K562 (cell line): ENCODE measurements at places on chromosomes 7 and 10.
A peak's percentile ranks its signal among the peaks of the same experiment; 100 is the strongest.

- no peak for DNase-seq
Observed at GRCh38 chr7:5689716-5690115, 91.7 kb downstream of the RNF216 start.

GRCh38 chr7:18958627-18959026 lies 158.8 kb downstream of the TWIST1 start:
- DNase-seq = no peak

GRCh38 chr10:16984242-16984641 lies 145.4 kb downstream of the CUBN start:
- no peak for DNase-seq

GRCh38 chr10:34217524-34217923 lies 597.6 kb downstream of the PARD3 start:
- no peak for DNase-seq

- DNase-seq = no peak
Observed at GRCh38 chr7:28807396-28807994, 150.6 kb downstream of the TRIL start.

GRCh38 chr7:47818796-47819606 lies 129.3 kb downstream of the PKD1L1 start:
- DNase-seq = peak; percentile 45

GRCh38 chr10:89165923-89166322 lies 41.2 kb downstream of the CH25H start:
- DNase-seq = no peak
